ENCODE measurements at places on chromosomes 1 and 21.

GRCh38 chr1:204250428-204251030 is 36.7 kb upstream of the GOLT1A start:
- DNase-seq, result no peak

DNA sequence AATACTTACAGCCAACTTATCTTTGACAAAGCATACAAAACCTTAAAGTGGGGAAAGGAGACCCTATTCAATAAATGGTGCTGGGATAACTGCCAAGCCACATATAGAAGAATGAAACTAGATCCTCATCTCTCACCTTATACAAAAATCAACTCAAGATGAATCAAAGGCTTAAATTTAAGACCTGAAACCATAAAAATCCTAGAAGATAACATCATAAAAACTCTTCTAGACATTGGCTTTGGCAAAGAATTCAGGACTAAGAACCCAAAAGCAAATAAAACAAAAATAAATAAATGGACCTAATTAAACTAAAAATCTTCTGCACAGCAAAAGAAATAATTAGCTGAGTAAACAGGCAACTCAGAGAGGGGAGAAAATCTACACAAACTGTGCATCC is 335.6 kb upstream of the PBX1 start:
- no peak for DNase-seq

DNA sequence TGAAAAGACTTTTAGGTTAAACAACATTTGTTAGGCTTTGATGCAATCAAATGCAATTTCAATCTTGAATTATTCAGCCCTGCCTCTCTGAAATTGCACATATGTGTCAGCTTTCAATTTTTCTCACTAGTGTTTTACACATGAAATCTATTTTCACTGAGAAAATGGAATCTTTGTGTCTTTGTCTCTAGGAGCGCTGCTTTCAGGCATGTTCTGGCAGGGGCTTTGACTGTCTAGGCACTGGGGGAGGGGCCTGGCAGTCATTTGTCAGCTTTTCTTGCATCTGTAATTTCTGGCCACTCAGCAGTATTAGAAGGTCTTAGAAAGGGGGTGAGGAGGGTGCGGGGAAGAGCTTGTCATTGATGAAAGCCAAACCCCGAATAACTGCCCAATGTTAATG is 264.4 kb downstream of the PTPRC start:
- DNase-seq, result no peak

DNA sequence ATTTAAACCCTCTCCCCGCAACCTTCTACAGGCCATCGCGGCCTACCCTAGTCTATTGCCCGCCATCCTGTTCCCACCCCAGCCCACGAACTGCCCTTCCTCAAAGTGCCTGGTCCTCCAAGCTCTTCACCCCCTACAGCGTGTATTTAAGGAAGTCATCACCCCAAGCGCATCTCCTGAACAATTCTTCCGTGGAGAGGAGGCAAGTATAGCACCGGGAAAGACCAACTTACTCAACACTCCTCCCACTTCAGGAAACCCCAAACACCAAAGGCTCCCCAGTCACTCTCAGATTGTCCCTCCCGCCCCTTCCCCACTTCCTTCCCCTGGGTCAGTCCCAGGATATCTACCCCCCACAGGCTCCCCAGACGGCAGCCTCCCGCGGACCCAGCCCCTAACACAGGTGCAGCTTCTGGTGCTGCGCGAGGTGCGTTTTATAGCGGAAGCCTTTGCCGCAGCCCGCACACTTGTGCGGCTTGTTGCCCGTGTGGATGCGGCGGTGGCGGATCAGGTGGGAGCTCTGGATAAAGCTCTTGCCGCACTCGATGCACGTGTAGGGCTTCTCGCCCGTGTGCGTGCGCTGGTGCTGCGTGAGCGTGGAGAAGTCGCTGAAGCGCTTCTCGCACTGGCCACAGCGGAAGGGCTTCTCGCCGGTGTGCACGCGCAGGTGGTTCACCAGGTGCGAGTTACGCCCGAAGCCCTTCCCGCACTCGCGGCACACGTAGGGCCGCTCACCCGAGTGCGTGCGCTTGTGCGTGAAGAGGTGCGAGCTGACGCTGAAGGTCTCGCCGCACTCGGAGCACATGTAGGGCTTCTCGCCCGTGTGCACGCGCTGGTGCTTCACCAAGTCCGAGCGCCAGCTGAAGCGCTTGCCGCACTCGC is 25.5 kb downstream of the ZNF697 start:
- DNase-seq, result no peak

GRCh38 chr1:52599236-52599635 is 2.9 kb upstream of the GPX7 start:
- DNase-seq, result no peak

DNA sequence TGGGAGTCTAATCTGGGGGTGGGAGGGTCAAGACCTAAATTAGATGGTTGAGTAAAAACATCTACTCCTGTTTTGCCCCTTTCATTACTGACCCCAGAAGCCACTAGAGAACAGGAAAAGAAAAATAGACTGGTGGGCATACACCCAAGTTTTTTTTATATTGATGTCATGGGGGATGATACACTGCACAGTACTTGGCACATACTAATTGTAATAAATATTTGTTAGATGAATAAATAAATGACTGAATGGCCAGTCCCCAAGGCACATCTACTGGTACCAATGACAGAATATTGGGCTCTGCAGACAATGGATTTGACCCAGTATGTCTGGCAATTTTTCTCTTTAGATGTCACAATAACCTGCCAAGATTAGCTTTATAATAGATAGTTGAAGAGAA is 36.8 kb upstream of the PTBP2 start:
- DNase-seq, result no peak

DNA sequence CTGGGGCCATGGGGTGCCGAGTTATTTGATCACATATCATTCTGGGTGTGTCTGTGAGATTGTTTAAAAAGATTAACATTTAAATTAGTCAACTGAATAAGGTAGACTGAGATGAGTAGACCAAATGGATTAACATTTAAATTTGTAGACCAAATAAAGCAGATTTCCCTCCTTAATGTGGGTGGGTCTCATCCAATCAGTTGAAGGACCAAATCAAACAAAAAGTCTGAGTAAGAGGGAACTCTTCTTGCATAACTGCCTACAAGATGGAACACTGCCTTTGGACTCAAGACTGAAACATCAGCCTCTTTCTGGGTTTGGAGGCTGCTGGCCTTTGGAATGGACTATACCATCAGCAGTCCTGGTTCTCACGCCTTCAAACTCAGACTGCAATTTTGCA is 17.0 kb upstream of the SNX7 start:
- DNase-seq, result no peak

DNA sequence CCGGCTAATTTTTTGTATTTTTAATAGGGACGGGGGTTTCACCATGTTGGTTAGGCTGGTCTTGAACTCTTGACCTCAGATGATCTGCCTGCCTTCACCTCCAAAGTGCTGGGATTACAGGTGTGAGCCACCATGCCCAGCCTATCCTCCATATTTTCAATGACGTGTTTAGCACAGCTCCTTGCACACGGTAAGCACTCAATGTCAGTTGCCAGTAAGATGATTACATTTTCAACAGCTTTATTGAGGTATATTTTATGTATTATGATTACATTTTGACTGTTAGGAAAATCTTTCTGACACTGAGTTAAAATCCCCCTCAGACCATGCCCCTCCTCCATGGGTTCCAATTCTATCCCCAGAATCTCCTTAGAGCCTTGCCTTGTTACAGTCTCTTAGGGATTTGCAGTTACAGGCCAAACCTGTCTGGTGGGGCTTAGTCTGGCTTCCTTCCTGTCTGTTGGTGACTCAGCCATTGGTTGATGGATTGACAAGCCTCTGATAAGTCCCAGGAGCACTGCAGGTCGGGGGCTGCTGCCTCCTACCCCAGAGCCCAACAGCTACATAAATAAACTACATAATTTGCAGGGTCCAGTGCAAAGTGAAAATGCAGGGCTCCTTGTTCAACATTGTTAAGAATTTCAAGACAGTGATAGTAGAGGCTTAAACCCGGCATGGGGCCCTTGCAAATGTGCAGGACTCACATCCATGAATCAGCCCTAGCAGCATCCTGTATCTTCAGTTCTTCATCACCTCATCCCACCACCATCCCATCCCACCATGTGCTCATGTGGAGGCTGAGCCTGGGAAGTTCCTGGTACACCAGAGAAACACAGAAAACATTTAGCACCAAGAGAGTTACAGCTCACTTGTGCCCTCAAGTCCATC is 23.4 kb downstream of the COA7 start:
- no peak for DNase-seq

- DNase-seq, result no peak
These were observed 91.3 kb upstream of the COA6 start for GRCh38 chr1:234281826-234282489.

GRCh38 chr1:208551633-208552320 is 307.6 kb upstream of the PLXNA2 start:
- DNase-seq, result no peak

DNA sequence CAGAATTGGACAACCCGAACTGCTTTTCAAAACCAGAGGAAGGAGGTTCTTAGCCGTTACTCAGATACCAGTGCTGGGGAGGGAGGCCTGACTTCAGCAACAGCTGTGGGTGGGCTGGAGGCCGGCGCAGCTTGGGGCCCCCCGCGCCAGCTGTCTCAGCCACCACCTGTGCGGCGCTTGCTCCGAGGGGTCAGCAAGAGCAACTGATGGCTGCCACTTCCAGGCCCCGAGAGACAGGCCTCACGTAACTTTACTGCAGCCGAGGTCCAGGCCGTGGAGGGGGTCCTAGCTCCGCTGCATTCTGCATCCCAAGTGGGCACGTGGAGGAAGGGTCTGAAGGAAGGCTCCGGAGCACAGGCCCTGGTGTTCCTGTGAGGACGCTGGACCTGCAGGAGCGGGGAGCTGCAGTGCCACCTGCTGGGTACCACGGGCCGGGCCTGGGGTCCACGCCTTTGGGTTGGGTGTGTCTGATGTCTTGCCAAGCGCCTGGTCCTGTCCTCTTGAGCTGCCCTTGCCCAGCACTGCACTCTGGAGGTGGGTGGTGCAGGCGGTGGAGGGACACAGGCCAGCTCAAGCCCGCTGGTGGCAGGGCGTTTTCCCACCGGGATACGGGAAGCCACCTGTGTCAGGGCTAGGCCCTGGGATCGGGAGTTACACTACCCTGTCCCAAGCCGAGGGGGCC is 9.8 kb downstream of the THAP3 start:
- no peak for DNase-seq

DNA sequence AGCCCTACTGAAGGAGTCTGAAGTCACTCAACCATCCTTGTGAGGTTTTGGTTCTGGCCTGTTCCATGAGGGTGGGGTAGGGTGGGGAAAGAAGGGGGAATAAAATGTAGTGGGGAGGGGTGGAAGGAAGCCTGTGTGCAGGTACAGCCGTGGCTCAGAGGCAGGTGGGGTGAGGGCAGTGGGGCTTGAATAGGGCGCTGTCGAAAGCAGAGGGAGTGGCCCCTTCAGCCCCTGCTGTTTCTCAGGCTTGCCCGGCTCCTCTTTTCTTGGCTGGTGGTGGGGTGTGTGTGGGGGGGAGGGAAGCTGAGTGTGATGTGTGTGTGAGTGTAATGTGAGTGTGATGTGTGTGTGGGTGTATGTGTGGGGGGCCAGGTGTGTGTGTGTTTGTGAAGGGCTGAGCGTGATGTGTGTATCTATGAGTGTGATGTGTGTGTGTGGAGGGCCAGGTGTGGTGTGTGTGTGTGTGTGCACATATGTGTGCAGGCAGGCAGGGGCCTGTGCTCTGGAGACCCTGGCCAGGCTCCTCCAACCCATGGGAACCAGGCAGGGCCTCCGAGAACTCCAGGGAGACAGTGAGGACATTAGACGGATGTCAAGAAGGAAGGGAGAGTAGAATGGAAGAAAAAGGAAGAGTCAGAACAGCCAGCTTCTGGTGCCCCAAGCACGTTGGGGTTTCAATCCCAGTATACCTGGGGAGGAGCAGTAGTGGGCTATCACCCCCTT is 9.0 kb downstream of the SOX13 start:
- DNase-seq, result no peak

DNA sequence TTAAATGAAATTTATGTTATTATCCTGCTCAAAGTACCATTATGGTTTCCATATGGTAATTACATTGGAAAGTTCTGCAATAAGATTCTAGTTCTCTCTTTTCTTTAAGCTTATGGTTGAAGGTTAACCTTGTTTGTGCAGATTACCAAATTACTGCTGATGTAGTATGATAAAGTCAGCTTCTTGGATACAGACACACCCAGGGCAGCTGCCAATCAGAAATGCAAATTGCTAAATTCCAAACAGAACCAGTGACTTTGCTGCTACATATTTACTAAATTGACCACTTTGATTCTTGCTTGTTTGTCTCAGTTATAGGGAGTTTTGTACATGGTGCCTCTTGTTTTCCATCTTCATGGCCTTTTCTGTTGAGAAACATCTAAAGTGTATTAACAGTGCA is 26.5 kb downstream of the GNAT2 start:
- no peak for DNase-seq

GRCh38 chr1:81463936-81464837 is 336.5 kb upstream of the ADGRL2 start:
- DNase-seq, result no peak

DNA sequence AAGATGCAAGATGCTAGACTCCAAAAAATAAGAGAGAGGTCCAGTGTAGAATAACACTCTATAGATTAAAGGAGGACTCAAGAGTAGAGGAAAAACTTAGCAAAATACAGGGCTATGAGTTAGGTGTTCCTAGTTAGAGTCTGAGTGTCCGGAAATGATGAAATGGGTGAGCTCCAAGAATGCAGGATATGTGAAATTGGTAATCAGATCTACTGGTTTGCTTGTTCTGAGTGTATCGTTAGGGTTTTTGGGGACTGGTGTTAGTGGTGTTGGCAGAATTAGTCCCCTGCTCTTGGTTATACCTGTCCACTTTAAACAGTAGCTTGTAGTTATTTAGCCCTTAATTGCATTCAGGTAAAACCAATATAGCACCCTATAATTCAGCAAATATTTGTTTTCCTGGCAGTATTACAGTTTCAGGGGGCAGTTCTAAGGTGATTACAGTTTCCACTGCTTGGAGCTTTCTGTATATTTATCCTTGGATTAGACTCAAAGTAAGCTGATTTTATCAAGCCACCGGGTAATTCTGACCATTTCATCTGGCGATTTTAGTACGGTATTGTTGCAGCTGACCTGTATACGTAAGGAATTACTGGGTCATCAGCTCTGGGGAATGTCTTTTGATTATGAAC is 332.7 kb downstream of the CHRM3 start:
- no peak for DNase-seq

GRCh38 chr1:7406641-7407543 is 364.2 kb upstream of the VAMP3 start:
- no peak for DNase-seq

GRCh38 chr1:26290882-26291261 is 11.0 kb downstream of the SH3BGRL3 start:
- no peak for DNase-seq
